ENCODE measurements at places on chromosomes 2 and 18.
A peak's percentile ranks its signal among the peaks of the same experiment; 100 is the strongest.

- DNase-seq: no peak
These were observed 47.7 kb downstream of the HS6ST1 start for GRCh38 chr2:128270672-128271596.

GRCh38 chr2:127661072-127661649 is 14.2 kb downstream of the LIMS2 start:
- no peak for DNase-seq

GRCh38 chr2:235799281-235799680 is 305.4 kb downstream of the AGAP1 start:
- DNase-seq: no peak

GRCh38 chr18:63445037-63445436 is 22.8 kb upstream of the VPS4B start:
- no peak for DNase-seq

DNA sequence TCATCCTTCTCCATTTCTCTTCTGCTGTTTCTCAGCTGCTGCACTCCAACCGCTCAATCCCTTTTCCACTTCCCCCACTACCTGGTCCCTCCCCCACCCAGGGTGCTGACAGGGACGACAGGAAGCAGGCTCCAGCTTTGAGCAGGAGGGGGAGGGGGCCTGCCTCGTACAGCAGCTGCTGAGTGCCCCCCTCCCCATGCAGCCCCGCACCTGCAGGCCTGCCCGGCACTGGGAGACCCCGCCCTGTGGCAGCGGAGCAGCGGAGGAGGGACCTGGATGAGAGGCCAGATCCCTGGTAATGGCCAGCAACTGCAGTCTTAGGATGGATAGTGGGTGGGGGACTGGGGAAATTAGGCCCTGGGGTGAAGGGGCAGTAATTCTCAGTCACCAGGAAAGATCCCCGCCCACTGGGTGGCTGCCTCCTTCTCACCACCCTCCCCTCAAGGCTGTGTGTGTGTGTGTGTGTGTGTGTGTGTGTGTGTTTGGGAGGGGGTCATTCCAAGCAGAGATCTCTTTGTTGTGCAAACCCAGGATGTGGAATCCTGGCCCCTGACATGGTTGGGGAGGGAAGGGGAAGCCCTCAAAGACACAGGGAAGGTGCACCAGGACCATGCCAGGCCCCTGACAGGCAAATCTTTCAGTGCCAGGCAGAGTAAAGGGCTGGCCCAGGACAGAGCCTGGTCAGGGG is 6.8 kb upstream of the CRYBA2 start:
- DNase-seq: no peak

DNA sequence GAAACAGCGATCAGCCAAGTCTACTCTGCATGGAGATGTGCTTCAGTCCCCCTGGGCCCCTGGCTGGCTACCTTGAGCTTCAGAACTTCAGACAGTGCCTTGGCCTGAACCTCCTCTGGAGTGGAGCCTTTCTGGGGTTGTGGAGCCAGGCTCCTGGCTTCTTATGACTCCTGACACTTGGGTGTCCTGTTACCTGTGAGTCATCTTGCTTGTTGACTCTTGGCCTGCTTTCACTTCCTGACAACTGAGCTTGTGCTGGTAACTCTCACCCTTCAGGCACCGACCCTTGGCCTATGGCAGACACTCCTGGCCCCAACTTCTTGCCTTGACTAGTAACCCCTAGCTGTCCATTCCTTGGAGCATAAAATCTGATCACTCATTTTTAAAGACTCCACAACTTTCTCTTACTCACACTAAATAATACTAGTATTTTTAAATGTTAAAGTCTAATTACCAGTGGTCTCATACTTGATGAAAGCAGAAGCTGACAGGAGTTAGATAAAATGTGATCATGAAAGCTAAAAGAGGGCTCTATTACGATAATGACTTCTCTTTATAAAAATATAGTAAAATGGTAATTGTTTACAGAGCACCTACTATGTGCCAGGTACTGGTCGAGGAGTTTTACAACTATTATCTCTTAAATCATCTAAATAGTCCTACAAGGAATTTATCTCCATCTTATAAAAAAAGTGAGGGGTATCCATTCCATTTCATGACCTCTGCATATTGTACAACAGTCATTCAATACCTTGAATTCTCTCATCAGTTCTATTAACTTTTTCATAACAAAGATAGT is 46.3 kb upstream of the VIT start:
- peak; percentile 68 for DNase-seq

DNA sequence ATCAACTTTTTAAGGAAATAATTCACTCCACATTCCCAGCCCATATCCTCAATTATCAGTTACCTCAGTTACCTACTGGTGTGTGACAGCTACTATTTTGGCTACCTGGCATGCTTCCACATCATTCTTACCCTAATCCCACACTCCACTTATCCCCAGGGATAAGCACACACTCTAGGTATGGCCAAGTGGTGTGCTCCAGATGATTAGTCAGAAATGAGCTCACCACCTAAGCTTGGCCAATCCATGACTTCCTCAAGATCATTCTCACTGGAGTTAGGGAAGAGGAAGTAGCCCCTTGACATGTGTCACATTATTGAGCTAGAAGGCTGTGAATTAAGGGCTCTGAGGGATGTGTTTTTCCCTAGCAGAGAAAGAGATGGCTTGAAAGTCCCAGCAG is 20.9 kb upstream of the SMAD4 start:
- DNase-seq: no peak

DNA sequence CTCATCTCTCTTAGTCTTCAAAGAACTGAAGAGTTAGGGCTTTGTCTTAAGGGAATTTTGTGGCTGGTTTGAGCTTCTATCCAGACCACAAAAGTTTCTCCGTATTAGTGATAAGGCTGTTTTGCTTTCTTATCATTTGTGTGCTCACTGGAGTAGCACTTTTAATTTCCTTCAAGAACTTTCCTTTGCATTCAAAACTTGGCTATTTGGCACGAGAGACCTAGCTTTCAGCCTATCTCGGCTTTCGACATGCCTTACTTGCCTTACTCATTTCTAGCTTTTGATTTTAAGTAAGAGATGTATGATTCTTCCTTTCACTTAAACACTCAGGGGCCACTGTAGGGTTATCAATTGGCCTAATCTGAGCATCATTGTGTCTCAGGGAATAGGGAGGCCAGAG is 29.9 kb downstream of the HDHD2 start:
- DNase-seq: no peak

DNA sequence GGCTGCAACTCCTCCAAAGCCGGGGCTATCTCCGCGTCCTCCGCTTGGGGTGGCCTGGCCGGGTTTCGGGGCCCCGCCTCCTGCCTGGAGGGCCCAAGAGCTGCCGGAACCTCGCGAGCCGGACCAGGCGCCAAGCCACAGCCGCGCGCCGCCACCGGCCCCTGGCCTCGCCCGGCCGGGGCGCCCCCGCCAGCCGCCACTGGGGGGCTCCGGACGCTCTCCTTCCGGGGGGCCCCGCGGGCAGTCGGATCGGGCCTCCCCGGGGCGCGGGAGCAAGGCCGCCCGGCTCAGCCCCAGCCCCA is 17.4 kb upstream of the HAAO start:
- DNase-seq: peak; percentile 76

DNA sequence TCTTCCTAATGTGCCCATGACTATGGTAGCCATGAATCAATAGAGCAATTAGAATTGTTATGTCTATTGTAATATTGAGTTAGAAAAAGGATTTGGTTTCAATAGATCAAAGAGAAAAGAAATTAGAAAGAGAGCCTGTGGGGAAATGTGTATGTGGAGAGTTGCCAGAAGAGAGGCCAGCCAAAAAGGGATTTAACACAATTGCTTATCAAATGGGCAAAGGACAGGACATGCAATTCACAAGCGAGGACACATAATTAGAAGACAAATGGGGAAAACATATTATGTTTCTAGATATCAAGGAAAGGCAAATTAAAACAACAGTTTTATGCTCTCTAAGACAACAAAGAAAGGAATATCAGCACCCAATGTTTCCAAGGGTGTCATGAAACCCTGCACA is 403.2 kb upstream of the KLHL29 start:
- no peak for DNase-seq

GRCh38 chr2:96542357-96542977 is 5.9 kb downstream of the ARID5A start:
- DNase-seq: no peak

- DNase-seq: no peak
These were observed 315.4 kb downstream of the CDH2 start for GRCh38 chr18:27861539-27861938.

DNA sequence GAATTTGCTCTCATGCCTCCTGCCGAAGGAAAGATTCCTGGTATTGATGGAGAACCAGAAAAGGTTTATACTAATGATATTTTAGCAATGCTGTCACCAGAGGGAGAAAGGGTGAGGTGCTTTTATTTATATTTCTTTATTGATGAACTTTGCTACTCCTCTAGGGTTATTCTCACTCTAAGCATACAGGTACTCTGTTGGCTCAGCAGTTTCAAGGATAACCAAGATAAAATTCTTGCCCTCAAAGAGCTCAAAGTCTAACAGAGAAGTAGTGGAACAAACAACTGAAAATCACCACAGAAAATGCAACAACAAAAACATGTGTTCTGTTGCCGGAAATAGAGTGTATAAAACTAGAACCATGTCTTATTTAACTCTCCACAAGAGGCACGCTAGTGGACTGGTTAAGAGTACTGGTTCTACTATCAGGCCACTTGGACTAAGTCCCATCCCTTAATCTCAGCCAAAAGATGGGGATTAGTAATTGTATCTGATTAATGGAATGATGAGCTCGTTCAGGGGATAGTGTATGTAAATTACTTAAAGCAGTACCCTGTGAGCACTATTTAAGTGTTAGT is 103.6 kb downstream of the DNAH6 start:
- no peak for DNase-seq

- no peak for DNase-seq
These were observed 95.5 kb downstream of the RDH14 start for GRCh38 chr2:18464913-18465312.

GRCh38 chr2:221370857-221371211 is 201.3 kb downstream of the EPHA4 start:
- no peak for DNase-seq

- DNase-seq: no peak
These were observed 44.6 kb upstream of the GCG start for GRCh38 chr2:162196638-162197037.

DNA sequence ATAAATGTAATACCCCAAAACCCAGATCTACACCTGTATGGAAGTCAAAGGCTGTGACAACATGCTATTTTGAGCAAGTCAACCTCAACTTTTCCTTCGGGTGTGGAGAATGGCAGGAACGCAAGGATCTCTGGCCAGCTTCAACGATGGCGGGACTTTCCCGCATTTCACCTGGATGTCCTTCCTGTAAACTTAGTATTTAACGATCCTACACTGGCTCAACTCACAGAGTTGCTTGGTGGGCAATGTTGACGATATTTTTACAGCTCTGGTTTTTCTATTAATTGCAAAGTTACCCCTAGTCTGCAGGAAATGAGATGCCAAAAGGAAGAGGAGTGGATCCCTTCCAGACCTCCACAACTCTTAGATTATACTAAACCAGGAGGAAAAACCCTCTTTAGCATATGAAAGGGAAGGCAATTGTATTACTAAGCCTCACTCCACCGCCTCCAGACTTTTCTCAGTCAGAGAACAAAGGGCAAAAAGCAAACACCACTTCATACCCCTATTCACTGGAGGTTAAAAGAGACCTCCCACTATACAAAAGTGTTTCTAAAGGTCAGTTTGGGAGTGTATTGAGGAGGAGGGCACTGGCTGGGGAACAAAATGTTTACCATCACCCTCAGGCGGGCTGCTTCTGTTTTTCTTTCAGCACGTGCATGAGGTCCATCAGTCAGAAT is 56.5 kb upstream of the ACVR1 start:
- no peak for DNase-seq

DNA sequence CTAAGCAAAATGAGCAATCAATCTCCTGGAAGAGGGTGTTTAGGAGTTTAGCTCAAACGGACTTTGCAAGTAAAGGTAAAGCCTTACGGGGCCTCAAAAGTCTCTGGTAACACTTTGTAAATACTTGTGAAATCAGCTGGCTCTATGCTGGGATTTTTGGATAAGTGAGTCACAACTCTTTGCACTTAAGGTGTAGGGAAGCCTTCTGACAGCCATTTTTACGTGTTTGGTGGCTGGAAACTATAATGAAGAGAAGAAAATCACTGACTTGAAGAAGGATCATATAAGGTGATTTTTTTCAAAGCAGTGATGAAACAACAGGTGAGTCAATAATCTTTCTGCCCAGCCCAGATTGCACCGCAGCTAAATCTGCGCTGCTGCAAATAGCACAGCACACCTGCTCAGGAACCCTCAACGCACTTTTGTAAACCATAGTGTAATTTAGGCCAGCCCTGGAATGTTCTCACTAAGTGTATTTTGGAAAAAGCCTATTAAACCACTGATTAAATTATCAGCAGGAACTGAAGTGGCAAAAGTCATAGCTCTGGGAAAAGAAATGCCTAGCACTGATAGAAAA is 218.8 kb downstream of the AGPS start:
- no peak for DNase-seq

DNA sequence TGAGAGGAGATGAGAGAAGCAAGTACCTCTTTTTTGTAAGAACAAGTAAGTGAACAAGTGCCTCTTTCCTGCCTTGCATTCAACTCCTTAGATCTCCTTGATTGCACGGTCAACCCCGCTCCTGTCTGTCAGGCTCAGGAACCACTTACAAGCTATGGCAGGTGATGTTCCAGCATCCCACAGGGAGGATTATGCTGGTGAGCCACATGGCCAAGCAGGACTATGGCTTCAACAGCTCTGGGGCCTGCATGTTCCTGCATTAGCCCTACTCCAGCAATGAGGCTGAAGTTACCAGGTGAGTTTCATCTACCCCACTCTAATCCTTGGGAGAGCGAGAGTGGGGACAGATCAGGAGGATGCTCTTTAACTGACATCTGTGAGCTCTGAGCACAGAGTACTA is 29.5 kb downstream of the TTC32 start:
- DNase-seq: no peak

DNA sequence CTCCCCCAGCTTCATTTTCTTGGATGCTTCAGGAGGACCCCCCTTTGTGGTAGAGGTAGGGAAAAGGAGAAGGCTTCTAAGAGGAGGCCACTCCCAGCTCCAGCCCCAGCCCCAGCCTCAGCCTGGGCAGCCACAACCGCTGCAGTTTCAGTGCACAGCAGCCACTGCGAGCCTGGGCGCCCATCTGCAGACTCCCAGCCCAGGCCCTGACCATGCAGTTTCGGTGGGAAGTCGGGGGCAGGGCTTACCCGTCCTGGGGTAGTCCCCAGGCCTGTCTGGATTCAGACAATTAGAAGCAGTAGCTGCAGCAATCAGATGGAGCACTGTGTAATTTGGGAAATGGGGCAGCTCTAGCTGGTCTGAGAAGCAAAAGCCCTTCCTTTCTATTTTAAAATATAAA is 28.6 kb downstream of the ITM2C start:
- DNase-seq: no peak

GRCh38 chr2:127068351-127068741 is 38.6 kb downstream of the BIN1 start:
- DNase-seq: no peak

DNA sequence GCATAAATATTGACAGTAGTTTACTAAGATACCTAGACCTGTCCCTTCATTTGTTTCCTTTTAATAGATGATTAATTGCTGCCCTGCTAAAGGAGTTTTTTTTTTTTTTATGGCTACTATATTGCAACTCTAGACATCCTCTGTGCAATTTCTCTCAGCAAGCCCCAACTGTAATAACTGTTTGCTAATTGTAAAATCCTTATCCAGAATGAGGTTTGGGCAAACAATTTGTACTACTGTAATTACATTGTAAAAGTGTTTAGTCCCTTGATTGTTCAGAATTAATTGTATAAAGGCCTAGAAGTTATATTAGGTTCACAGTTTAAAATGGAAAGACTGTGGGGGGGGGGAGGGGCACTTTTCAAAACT is 3.7 kb upstream of the MEIS1 start:
- DNase-seq: no peak

- no peak for DNase-seq
These were observed 119.9 kb upstream of the TEX51 start for GRCh38 chr2:126778561-126779501.

GRCh38 chr2:105324732-105325131 is 4.8 kb downstream of the TGFBRAP1 start:
- peak; percentile 45 for DNase-seq
